RWPE1 (cell line): ENCODE measurements at places on chromosomes 2 and 18.

- DNase-seq, result no peak
Observed at GRCh38 chr2:72894514-72894913, 7.3 kb downstream of the SPR start.

GRCh38 chr2:158968396-158969161 is at the start of gene TANC1:
TANC1 (plus strand) TSS chr2:158968640; CDS start chr2:159065911, 97,271 bp downstream.
- peak; percentile 89 for DNase-seq

- no peak for DNase-seq
Observed at GRCh38 chr18:50395093-50395492, 20.2 kb downstream of the SKA1 start.

DNA sequence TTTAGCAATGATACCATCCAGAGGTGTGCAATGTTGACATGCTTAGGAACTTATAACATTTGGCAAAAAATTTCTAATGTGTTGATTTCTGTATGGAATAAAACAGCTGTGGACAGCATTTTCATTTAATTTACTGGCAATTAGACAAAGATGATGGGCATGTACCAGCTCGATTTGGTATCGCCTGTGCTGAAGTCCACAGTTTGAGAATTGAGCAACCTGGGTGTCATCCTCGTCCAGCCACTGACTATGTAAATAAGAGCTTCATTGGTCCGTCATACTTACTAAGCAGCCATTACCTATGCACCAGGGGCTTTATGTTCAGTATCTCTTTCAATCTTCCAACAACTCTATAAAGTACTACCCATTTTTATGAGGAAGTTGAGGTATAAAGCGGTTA is 24.6 kb upstream of the ACAA2 start:
- no peak for DNase-seq

- DNase-seq, result no peak
Observed at GRCh38 chr2:166197446-166197845, 69.6 kb upstream of the SCN1A start.

DNA sequence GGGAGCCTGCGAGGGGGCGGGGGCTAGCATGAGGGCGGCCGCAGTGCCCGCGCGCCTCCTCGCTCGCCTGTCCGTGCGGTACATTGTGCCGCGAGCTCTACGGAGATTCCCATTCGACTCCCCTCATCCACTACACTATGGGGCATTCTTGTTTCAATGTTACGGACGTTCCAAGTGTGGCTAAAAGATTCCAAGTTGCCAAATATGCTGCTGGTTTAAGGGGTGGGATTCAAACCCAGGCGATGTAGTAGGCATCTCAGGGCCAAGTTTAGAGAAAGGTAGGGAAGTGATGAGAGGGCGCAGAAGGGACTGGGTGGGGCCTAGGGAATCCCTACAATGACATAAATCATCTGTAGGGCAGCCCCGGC is 10.0 kb upstream of the CRYBA2 start:
- no peak for DNase-seq

- DNase-seq, result no peak
Observed at GRCh38 chr2:111918383-111918806, 20.0 kb downstream of the MERTK start.
